Hepatic stellate cell (primary cell): ENCODE measurements at places on chromosomes 12 and 14.

GRCh38 chr14:39025810-39026627, 77.0 kb downstream of the SEC23A start:
- DNase-seq = no peak

GRCh38 chr14:96363751-96364336, 518 bp downstream of the GSKIP start:
- peak; percentile 43 for DNase-seq

DNA sequence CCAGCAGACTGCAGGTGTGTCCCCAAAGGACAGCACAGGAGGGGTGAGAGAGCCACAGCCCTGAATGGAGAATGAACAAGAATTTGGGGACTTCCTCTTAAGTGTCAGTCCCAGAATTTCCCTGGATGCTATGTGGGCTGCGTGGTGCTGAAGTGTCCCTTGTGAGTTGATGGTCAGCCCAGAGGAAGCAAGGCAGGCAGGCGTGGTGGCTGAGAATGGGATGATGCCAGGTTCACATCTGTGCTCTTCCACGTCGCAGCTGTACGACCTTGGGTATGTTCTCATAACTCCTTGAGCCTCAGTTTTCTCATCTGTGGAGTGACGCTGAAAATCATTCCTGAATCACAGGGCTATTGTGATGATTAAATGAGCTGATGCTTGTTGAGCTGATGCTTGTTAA, 62.1 kb upstream of the GPATCH2L start:
- DNase-seq = no peak

DNA sequence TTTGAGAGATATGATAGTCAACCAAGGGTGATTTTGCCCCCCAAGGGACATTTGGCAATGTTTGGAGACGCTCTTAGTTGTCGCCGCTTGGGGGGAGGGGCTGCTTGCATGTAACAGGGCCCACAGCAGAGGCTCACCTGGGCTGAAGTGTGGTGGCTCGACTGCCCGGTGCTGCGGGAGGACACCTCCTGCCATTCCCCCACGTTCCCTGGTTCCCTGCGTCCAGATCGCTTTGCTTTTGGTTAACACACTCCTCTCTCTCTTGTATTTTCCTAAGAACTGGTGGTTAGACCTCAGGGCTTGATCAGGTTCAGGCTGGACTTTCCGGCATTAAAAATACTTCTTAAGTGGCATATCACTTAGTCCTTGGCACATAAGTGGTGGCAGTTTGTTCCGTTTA, 18.9 kb downstream of the PPP2R5C start:
- DNase-seq = no peak

- DNase-seq = no peak
Measured at GRCh38 chr12:132719141-132719953, 8.7 kb downstream of the PGAM5 start.

GRCh38 chr14:60087668-60088067, 4.1 kb upstream of the PCNX4 start:
- no peak for DNase-seq

- DNase-seq = no peak
Measured at GRCh38 chr12:108342985-108343384, 3.9 kb upstream of the CMKLR1 start.

- DNase-seq = no peak
Measured at GRCh38 chr14:104187121-104187889, 48.9 kb downstream of the KIF26A start.

DNA sequence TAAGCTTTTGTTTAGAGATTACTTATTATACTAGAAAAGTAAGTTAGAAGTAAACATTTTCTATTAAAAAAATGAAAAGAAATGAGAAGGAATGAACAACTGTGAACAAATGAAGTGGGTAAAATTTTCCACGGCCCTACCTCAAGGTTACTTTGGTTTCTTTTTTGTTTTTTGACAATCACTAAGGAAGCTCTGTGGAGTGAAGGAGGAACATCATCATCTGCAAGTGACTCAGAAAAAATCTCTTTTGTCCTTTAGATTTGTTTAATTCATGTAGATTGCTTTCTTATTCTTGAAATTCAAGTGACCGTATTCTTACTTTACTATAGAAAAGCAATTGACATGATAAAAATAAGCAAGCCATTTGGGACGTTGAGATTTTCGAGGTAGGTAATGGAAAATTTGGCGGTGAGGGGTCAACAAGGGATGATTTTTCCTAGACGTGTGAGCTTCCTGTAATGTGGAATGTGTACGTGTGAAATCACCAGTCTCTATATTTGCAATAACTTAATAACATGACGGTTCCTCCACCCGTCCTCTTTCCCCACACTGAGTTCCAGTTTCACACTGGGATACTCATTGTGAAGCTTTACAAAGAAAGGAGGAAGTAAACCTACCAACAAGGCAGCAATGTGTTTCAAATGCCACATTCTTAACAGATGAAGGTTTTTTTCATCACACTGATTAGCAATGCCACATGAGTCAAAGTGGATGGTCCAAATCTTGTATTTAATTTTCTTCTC, 62.3 kb upstream of the EGLN3 start:
- DNase-seq = no peak

GRCh38 chr14:32023540-32023939, 53.6 kb upstream of the ARHGAP5 start:
- DNase-seq = no peak

DNA sequence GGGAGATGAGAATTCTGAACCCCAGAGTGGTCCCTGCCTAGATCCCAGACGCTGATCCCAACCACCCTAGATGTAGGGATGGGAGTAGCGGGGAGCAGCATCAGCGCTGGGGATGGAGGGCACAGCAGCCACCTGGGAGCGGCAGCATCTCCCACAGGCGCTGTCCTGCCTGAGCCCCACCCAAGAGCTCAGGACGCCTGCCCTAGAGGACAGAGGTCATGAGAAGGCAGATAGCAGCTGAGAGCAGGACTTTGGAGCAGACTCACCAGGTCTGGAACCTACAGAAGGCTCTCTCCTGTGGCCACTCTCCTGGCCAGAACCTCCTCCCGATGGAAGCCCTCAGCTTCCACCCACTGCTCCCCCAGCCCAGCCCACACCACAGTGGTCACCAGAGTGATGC, 7.2 kb downstream of the CCDC85C start:
- no peak for DNase-seq

- DNase-seq = no peak
Measured at GRCh38 chr14:76923431-76924370, 97.5 kb downstream of the LRRC74A start.

DNA sequence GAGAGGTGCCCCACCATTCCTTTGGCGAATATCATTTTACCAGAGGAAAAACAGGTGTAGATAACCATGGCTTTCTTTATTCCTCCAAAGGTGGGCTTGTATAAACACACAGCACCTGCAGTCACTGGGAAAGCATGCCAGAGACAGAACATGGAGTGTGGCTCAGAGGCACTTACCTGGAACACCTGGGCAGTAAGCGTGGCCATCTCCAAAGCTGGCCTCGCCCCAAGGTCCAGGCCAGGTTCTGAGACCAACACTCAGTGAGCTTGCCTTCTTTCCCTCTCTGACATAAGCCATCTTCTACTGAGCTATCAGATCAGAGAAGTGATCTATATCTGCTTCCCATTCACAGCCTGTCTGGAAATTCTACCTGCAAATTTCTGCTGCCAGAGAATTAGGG, 70.5 kb downstream of the NUAK1 start:
- DNase-seq = no peak

DNA sequence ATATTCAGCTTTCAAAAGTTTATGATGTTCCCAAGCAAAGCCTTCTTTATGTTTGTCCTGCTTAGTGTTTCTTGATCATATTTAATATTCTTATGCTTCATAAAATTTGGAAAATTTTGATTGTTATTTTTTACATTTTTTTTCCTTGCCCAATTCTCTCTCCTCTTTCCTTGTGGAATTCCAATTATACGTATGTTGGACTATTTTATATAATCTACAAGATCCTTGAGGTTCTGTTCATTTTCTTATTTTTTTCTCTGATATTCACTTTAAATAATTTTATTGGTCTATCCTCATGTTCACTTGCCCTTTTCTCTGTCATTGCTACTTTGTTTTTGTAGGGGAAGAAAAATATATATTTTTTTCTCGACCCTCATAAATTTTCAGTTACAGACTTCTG, 167.7 kb downstream of the DYRK2 start:
- DNase-seq = no peak

DNA sequence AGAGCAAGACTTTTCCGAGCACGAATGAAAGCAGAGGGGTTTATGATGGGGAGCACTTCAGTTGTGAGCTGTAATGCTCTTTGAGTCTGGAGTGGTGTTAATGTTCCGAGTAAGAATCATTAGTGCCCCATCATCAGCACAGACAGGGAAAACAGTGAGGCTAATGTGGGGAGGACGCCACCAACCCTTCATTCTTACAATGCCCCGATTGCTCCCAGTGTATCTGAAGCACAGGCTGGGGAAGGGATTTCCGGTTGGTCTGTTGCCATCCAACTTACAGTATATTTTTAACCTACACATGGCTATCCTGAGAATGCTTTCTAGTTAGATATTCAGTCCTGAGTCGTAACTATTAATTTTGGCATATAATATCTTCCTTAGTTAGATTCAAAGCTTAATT, 141.6 kb downstream of the APAF1 start:
- DNase-seq = no peak

- no peak for DNase-seq
Measured at GRCh38 chr14:34050606-34051005, 99.7 kb upstream of the EGLN3 start.
